ENCODE measurements at places on chromosomes 12 and 14. TPM values are rescaled to one million over a fixed set of nuclear protein-coding genes. Genes with fewer than 3 reads are reported as not detected.

CBLN3 gene
- 0.07 TPM for total RNA-seq

IAPP gene
- not detected for total RNA-seq

SLC6A12 gene
- total RNA-seq = 0.56 TPM

DNA sequence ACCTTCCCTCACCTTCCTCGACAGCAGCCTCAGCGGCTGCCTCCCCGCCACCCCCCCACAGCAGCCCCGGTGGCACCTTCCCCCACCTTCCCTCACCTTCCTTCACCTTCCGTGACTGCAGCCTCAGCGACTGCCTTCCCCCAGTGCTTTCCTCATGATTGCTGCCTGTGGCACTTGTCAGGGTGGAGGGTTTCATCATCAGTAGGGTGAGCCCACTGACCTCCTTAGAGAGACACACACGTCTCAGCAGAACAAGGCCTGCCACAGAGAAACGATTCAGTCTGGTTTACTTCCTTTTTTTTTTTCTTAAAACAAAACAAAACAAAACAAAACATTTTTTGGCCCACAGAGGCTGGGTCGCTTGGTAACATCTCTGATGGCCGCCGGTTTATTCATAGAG lies 75.0 kb downstream of the EP400 start:
- no peak for DNase-seq

GRCh38 chr14:24057867-24058259 lies 6.1 kb downstream of the CARMIL3 start:
- DNase-seq = no peak
